ENCODE measurements at places on chromosomes 5 and 9.

DNA sequence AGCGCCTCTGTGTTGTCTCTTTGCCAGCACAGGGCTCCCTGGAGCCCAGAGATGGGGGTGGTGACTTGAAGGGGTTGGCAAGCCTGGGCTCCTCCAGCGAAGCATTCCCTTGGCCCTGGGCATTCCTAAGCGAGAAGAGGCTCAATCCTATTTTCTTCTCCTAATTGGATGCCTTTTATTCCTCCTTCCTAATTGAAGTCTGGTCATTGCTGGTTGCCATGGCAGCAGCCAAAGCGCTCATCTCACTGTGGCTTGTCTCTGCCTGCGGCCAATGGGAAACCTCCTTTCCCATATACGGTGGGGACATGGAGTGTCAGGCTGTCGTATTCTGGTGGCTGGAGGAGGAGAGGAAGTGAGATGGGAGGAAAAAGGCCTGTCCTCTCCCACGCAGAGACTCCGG, 52.3 kb upstream of the RARS1 start:
- DNase-seq: no peak

GRCh38 chr9:103533318-103533717, 538.2 kb downstream of the CYLC2 start:
- no peak for DNase-seq

DNA sequence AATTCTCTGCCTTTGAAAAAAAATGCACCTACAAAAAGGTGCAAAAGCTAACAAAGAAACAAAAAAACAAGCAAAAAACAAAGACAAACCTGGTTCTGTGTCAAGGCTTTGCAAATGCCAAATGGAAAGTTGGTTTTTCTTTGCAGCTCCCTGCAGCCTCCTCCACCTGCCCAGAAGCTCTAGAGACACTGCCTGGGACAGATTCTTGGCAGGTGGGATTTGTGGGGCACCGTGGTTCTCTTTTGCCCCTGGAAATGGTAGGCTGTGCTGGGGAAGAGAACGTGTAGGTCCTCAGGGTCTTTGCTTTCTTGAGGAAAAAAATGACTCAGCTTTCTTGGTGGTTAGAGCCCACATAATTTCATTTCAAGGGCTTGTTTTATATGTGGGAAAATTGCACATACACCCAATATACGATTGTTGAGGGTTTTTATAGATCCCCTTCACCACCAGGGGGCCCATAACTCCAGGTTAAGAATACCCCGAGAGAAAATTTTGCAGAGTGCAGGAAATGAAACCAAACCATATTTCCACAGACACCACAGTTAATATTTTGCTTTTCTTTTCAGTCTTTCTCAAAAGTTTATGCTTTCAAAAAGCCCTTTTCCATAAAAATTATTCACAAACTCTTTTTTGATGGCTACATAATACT, 58.7 kb downstream of the NXNL2 start:
- peak; percentile 27 for DNase-seq

DNA sequence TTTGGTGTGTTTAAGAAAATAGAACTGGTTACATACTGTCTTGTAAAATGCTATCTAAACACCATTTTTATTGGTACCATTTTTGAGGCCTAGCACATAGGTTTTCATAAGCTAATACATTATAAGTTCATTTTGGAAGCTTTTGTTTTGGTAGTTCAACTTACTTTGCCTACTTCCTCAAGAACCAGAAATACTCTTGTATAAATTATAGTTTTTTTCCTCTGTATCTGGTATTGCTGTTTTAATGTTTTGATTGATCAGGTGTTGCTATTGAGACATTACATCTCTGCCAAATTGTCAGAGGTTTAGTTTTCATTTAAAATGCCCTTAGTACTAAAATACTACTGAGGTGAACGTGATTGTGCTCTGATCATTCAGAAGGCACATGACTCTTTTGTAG, 90.6 kb upstream of the GRHPR start:
- no peak for DNase-seq

DNA sequence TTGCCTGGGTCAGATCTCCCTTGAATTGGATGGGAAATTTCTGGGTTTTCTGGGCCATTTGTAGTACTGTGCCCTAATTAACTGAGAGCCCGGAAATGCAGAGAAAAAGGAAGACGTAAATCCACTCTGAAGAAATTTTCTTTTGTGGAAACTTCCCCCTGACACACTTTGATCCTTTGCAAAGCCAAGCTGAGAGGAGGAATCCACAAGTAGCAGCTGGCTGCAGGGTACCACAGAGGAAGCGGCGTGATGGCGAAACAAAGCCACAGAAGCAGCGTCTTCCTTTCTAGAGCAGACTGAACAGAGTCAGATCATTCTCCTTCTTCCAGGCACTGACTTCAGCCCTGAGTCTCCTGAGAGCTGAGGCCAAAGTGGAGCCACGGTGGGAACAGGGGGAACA, 47.1 kb upstream of the ZNF354A start:
- DNase-seq: peak; percentile 43

DNA sequence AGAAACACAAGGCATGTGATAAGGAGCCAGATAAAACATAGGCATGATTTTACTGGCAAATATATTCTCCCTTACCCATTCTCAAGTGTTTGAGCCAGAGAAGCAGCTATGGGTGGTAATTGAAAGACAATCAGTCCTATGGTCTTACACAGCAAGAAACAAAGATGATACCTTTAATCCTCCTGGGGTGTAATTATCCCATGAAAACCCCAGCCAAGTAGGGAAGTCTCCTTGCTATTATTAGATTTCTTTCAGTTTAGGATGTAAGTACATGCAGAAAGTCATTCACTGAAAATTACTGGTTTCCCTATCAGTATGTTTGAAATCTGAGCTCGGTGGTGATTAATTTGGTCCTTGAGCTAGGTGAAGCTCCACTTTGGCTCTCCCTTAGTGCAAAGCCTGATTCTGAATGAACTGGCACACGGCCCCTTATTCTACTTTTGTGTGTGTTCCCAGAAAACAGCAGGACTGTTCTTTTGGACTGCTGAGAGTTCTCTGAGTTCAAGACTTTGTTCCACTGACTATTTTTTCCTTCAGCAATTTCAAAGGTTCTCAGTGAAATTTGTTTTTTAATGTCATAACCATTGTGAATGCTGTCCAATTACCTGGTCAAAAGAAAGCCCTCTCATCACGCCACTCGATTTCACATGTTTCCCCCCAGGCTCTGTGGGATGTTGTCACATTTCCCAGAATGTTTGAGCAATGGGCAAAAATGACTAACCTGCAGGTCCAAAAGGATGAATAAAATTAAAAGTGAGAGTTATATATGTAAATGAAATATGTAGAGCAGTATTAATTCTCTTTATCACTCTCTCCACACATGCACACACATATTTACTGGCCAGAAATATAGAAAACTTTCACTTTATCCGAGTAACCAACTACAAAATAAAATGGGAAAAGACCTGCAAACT, 343.0 kb downstream of the RAB3C start:
- no peak for DNase-seq

GRCh38 chr5:126138281-126138931, 284.8 kb upstream of the GRAMD2B start:
- DNase-seq: no peak

DNA sequence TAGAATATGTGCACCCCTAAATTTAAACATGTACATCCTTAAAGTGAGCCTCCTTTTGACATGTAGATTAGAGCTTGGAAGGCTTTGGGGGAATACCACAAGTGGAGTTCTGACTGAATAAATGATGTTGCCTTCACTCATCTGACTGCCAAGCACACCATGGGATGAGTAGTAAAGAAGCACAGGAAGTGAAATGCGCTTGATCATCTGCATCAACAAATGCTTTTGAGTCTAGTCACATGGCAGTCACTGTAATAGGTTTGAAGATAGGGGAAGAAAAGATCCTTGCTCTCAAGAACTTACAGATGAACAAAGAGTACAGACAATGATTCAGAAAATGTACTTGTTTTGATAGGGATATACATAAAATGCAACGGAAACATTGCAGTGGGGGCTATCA, 62.0 kb upstream of the STARD4 start:
- DNase-seq: no peak

DNA sequence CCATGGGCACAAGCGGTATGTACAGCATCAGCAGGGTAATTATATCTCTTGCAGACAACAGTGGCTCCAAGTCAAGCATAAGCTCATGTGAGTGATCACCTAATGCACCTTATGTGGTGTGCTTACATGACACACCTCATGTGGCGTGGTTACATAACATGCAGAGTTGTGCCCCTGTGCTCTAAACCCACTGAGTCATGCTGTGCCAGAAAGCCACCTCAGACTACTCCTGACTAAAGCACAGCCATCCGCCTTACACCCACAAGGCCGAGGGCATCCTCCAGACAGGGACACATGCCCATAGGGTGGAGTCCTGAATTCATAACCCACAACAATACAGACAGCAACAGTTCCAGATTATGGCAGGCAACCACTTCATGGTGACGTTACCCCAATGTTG, 163.7 kb upstream of the SLC30A5 start:
- no peak for DNase-seq

DNA sequence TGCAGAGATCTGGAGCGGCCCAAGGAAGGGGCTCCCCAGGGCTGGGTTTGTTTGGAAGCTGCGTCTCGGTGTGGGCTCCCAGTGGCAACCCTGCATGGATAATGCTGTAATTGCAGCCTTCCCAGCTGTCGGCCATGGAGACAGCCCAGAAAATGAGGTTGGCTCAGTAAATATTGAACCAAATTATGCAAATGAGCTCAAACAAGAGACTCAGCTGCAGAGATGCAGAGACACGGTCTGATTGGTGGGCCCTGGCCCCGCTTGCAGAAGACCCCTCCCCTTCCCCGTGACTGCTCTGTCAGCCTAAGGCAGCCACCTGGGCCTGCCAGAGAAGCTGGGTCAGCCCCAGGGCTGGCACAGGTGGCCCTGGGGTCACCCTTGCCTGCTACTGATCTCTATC, 75.9 kb downstream of the RAD23B start:
- DNase-seq: no peak

GRCh38 chr9:135525241-135526088, 4.2 kb downstream of the LCN1 start:
- no peak for DNase-seq

DNA sequence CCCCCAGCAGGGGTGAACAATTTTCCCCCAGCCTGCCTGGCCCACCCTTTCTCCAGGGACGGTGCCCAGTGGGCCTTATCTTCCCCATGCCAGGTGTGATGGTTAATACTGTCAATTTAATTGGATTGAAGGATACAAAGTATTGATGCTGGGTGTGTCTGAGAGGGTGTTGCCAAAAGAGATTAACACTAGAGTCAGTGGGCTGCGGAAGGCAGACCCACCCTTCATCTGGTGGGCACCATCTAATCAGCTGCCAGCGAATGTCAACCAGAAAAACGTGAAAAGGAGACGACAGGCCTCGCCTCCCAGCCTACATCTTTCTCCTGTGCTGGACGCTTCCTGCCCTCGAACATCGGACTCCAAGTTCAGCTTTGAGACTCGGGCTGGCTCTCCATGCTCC, 5.6 kb upstream of the FUT7 start:
- DNase-seq: no peak

GRCh38 chr9:14806941-14807520, 84.5 kb upstream of the CER1 start:
- no peak for DNase-seq

GRCh38 chr5:109305352-109305751, 104.4 kb downstream of the PJA2 start:
- no peak for DNase-seq

- no peak for DNase-seq
Observed at GRCh38 chr9:73780916-73781315, 629.3 kb downstream of the ANXA1 start.

- peak; percentile 20 for DNase-seq
Observed at GRCh38 chr5:127031147-127031862, 947 bp upstream of the MARCHF3 start.

GRCh38 chr9:135622415-135623020, 16.8 kb downstream of the GLT6D1 start:
- DNase-seq: no peak

- DNase-seq: no peak
Observed at GRCh38 chr5:36177154-36177553, 25.2 kb downstream of the SKP2 start.

DNA sequence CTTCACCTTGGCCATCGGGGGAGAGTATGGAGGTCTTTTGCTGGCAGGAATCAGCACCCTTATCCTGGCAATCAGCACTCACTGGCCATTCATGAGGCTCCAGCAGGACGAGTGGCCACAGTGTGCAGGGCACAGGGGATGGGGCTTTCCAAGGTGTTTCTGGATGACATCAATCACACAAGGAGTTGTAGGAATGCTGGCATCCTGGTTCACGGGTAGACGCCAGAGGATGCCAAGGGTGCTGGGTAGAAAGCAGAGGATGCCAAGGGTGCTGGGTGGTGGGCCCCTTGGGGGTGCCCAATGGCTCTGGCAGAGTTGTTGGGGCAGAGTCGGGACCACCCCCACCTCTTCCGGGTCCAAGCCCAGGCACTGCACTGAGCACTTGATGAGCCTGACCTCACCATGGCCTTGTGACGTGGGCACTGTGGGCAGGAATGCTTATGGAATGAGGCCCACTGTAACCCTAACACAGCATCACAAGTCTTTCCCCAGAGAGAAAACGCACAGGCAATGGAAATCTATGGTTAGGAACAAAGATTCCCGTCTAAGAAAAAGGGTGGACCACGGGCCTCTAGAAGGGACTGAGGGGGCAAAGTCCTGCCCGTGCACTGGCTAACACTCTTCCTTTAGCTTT, 29.1 kb downstream of the CEL start:
- no peak for DNase-seq

DNA sequence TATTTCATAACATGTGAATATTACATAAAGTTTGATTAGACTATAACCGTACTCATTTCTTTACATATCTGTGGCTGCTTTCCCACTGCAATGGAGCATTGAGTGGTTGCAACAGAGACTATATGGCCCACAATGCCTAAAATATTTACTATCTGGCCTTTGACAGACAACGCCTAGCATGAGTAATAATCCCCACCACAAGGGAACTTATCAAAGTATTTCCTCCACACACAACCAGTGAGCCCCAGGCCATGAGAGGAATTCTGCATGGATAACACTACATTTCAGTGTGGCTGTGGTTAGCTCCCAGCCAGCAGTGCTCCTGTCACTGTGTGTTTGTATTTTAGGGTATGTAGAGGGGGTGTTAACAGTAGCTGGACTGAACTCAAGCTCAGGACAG, 54.8 kb downstream of the FAM81B start:
- DNase-seq: no peak

DNA sequence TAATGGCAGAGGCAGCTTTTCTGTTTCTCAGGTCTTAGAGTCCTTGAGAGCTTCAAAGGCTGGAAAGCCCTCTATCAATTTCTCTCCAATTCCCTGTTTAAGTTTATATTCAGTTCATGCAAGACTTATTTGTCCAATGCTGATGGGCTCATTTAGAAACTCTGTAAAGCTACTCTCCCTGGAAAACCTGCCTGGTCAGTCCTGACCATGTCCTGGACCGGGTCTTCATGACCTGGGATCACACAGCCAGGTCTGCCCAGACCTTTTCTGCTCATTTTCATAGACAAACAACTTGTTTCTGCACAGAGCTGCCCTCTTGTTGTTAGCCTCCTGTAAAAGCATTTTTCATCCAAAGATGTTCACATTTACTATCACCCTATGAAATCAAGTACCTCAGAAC, 85.4 kb upstream of the TBCA start:
- DNase-seq: no peak

Data from CD4-positive, alpha-beta T cell treated with Interleukin-15 for 1 hour (primary cell).